Transverse colon (tissue), 4 donors: ENCODE measurements at places on chromosomes 3 and 15. TPM values are rescaled to one million over a fixed set of nuclear protein-coding genes. Genes with fewer than 3 reads are reported as not detected.

Gene COX5A
- total RNA-seq, result 187 TPM

Gene FGF7
- total RNA-seq, result 18.6 TPM

Gene TGM5
- not detected for total RNA-seq

Gene CKMT1B
- total RNA-seq, result 333 TPM

Gene ADAMTS9
- total RNA-seq, result 16.1 TPM

Gene FBXW12
- not detected for total RNA-seq

Gene IL12A
- not detected for total RNA-seq

Gene SLC28A2
- total RNA-seq, result 11.1 TPM

Gene PEX5L
- not detected for total RNA-seq

- DNase-seq, result no peak
These were observed 96.1 kb downstream of the MCTP2 start for GRCh38 chr15:94327356-94327936.

- no peak for DNase-seq
These were observed 59.3 kb upstream of the ADCY5 start for GRCh38 chr3:123508178-123508577.

DNA sequence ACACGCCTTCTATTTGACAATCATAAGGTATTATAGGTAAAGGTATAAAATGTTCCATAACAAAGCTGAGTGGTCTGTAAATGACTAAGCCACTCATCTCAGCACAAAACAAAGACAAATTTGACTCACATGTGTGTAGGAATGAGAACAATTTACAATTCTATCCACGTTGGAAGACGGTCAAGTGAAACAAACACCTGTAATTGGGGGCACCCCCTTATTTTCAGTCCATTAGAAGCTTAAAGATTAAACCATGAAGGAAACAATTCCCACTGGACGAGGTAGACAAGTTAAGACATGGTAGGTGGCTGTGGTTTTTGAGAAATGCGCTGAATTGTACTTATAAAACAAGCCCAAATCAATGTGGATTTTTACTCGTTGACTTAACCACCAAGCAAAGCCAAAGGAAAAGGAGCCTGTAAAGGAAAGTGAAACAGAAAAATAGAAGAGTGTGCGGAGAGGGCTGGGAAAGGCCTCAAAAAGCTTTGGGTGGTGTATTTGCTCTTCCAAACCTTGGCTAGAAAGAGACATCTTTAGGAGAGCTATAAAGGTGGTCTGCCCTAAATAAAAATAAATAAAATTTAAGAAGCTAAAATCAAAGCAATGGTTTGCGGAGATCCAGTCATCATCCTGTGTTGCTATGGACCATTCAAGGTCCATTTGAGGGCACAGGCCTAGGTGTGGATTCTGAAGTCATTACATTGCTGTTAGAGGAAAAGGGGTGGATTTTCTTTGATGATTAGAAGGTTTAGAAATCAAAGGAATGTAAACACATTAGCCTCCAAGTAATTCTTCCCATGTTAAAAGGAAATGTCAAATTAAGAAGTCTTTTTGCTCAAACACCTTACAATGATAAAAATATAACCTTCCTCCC lies 135.0 kb downstream of the TFG start:
- no peak for DNase-seq

- no peak for DNase-seq
These were observed 20.6 kb upstream of the C3orf49 start for GRCh38 chr3:63798544-63798943.

GRCh38 chr15:81910355-81911021 lies 135.3 kb downstream of the MEX3B start:
- no peak for DNase-seq

GRCh38 chr15:90200534-90201129 lies 498 bp upstream of the SEMA4B start:
- DNase-seq, result no peak

DNA sequence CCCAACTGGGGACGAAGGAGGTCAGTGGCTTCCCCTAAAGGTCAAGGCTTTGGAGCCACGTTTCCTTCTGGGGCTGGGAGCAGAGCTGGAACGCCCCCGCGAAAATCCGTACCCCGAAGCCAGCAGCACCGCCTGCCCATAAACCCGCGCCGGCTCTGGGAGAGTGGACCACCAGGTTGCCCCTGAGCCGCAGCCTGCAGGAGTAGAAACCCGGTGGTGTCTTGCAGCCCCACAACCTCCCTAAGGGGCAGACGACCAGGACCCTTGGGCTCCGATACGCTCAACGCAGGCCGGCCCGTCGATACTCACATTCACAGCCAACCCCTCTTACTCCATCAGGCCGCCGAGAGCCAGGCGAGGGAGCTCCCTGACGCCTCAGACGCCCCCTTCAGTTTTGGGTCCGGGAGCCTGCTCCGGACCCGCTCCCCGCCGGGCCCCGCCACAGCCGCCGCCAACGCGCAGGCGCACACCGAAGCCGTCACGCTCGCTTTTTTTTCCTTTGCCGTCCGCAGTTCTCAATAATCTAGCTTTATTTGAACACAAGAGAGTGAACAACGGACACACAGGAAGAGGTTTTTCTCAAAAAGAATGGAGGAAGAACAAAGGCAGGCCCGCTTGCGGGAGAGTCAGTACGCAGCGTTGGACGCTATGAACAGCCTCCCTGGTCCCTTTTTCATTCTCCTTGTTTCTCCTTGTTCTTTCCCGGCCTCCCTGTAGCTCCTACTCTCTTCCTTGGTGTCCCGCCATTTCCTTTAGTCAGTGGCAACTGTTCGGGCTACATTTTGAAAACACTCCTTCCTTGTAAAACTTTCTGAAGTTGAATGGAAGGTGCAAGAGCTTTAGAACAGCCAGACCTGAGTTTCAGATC lies at the start of gene ZNF106:
Gene ZNF106, minus strand, starts transcription at position 471 of the 868 bp plus-strand sequence. CDS start 18,852 bp downstream, outside the sequence.
- peak; percentile 89 for DNase-seq

DNA sequence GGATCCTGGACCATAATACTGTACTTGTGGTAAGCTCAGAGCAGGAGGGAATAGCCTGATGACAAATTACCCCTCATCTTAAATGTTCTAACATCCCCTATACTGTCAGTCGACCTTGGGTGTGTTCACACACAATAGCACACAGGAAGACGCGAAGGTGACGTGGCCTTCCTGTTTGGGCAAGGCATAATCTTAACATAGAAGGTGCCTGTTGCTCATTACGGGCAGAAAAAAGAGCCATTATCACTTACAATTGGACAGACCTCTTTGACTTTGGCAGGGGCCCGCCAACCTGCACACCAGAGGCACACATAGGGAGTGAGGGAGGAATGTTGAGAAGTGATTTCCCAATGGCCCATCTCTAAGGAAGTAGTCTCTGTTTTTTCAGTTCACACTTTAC lies 144.2 kb downstream of the ANO10 start:
- DNase-seq, result peak; percentile 13

GRCh38 chr15:96345560-96346399 lies 15.3 kb downstream of the NR2F2 start:
- no peak for DNase-seq

GRCh38 chr3:49316696-49317457 lies 23.0 kb downstream of the USP4 start:
- DNase-seq, result peak; percentile 33

DNA sequence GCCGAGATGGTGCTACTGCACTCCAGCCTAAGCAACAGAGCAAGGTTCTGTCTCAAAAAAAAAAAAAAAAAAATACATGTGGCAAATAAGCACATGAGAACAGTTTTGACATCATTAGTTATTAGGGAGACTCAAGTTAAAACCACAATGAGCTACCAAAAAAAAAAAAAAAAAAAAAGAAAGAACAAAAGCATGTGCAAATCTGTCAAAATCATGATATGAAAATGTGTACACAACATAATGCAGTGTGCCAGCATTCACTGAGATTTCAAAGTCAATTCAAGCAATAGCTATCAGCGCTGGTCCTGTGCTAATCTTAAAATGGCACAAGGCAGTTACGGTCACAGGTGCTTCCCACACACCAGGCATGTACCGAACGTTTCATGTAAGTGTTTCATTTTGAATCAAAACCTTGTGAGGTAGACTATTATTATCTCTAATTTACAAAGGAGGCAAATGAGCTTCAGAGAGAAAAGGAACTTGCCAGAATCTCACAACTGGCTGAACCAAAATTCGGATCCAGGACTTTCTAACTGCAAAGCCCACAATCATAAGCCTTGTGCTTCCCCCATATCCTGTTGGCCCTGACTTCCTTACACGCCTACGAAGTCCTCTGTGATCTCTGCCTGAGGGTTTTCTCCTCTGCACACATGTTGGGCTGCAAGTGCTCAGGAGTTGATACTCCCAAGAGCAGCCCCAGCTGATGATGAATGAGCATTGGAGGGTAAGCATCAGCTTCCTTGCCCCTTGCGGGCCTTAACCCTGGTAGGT lies 200.1 kb upstream of the PROK2 start:
- peak; percentile 32 for DNase-seq

GRCh38 chr3:25452192-25452591 lies 24.1 kb downstream of the RARB start:
- no peak for DNase-seq

- DNase-seq, result no peak
These were observed 12.4 kb upstream of the TPM1 start for GRCh38 chr15:63030101-63030551.

GRCh38 chr3:103873021-103873420 lies 1438.2 kb downstream of the ZPLD1 start:
- no peak for DNase-seq

GRCh38 chr3:62246094-62246493 lies 127.3 kb downstream of the FEZF2 start:
- DNase-seq, result no peak

DNA sequence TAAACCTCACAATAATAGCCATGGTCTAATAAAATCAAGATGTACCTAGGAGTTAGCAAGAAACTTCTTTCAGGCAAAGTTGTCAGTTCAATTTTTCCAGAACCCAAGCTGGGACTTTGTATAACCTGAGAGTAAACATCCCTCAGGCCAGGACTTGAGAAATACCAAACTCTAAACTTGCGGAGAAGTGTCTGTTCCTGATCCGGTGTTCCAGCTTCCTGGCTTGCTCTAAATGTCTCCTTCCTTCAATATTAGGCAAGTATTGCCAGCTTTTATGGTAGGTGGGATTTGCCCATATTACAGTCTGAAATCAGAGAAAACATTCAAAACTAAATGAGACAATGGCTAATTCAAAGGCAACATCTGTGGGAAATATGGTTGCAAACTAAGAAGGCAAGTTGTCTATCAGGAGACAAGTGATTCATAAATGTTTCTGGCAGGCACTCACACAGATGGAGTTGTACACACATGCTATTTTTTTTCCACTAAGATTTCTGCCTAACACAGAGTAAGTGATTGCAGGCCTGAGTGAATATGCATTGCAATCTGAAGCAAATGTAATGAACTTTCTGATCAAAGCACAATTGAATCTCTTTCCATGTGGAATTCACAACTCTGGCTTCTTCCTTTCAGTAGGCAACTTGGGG lies 88.3 kb upstream of the COL8A1 start:
- no peak for DNase-seq

DNA sequence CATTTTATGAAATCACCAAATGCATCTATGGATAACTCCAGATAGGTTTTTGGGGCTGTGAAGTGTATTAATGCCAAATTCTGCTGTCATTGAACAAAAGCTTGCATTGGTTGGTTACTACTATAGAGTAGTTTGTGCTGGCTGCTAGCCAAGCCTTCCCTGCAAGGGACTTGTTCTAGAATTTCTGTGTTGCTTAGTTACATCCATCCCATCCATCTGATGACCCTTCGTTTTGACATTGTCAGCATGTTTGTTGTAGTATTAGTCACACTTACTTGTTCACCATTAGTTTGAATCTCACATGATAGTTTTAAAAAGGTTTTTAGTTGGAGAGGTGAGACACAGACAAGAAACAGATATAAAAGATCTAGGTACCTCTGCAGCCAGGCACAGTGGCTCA lies 7.0 kb upstream of the NIPA2 start:
- no peak for DNase-seq

- DNase-seq, result no peak
These were observed 341.7 kb downstream of the PTPRG start for GRCh38 chr3:61903074-61903473.

DNA sequence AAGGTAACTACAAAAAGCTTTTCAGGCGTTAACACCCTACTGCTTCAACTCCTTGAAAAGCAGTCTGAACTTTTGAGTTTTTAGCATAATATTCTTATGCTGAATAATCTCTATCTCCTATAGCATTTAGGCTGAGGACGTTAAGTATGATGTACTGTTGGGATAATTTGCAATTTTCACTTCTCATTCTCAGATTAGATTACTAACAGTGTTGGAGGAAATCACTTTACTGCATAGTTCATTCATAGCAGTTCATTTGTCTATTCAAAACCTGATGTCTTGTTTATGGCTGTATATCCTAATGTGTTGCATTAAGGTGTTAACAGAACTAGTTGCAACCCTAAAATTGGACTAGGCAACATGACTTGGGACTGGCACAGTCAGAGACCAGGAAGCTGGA lies 983.1 kb downstream of the FHIT start:
- DNase-seq, result no peak

DNA sequence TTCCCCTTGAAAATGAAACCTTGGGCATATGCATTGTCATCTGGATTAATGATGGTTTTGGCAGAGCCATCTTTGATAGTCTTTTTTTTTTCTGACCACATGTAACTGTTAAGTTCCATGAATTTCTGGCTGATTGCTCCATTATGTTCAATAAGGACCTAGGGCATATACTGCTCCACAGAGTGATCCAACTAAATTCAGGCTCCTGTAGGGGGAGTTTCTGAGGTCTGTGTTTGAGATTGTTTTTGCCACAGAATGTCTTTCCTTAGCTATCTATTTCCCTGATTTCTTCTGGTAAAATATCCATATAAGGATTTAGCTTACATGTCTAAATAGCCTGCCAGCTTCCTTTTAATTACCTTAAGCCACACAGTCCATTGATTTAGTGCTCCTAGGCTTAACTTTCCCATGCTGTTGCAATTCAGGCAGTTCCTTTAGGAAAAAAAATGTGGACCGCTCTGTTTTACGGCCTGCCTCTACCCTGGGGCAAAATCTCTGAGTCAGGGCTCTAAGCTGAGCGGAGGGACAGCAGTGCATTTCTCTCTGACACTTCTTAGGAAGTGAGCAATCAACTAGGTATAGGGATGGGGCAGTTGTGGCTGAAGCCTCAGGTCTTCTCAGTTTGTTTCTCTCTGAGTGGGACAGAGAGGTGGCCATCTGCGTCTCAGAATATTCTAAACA lies 796.2 kb downstream of the NR2F2 start:
- no peak for DNase-seq

DNA sequence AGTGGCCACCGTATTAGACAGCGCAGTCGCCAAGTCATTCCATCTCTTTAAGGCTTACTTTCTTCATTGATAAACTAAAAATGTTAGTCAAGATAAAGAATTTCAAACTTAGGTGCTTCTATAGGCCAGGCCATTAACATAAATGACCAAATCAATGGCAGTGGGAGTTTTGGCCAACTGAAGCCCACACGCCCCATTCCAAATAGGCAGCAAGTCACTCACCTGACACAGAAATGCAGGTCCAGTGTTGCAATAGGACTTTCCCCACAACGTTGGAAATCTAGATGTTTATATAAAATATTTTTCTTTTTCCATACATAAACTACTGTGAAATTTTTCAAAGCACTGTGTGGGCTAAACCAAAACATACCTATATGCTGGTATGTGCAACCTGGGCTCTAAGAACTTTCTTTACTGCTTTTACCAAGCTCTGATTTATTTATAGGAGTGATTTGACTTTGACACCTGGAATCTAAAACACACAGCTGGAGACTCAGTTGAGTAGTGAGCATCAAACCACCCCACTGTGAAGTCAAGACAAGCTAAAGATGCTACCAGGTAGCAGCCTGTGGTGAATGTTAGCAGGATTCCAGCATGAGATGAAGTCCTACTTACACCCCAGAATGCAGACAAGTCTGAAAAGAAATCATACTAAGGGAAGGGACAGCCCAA lies 15.1 kb downstream of the GOLIM4 start:
- DNase-seq, result no peak
